ENCODE measurements at places on chromosomes 6 and 20.

DNA sequence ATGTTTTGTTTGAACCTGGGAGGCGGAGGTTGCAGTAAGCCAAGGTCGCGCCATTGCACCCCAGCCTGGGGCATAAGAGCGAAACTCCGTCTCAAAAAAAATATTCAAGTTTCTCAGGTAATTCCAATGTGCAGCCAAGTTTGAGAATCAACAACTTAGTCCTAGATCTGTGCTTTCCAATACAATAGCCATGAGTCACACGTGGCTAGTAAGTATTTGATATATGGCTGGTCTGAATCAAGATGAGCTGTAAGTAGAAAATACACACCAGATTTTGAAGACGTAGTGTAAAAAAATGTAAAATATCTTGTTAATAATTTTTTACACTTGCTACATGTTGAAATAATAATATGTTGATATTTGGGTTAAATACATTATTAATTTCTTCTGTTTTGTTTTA lies 35.0 kb upstream of the BTBD3 start:
- no peak for DNase-seq

- DNase-seq, result no peak
These were observed 128.2 kb upstream of the CDH4 start for GRCh38 chr20:61123751-61124368.

GRCh38 chr6:156688620-156688971 lies 88.6 kb upstream of the ARID1B start:
- no peak for DNase-seq

DNA sequence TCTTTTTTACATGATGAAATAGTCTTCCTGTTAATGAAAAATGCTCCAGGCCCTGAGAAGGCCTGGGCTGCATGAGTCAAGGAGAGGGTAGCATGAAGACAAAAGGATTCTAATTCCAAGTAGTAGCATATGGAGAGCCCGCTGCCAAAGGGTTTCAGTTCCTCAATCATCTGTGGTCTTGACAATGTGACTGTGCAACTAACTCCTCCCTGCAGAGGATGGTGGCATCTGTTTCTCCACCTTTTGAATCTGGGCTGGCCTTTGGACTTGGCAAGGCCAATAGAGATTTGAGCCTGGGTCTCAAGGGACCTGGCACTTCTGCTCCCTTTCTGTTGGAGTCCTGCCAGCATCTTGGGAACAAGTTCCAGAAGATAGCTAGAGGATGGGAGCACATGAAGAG lies 35.1 kb upstream of the ANKEF1 start:
- DNase-seq, result peak; percentile 75

DNA sequence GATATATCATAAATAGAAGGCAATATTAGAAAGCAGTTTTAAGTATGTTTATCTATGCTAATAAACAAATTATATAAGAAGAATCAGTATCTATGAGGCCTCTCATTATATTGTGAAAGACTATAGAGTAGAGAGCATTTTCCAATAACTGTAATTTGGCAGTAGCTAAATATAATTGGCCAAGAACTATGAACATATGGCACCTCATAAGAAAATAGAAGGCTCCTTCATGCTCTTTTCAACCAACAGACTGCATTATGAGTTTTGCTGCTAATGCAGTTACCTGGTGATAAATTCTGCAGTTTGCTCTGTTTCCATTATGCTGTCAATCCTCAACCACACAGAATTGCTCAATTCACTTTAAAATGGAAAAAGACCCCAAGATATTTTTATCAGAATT lies 221.1 kb downstream of the KHDC1L start:
- DNase-seq, result peak; percentile 58

DNA sequence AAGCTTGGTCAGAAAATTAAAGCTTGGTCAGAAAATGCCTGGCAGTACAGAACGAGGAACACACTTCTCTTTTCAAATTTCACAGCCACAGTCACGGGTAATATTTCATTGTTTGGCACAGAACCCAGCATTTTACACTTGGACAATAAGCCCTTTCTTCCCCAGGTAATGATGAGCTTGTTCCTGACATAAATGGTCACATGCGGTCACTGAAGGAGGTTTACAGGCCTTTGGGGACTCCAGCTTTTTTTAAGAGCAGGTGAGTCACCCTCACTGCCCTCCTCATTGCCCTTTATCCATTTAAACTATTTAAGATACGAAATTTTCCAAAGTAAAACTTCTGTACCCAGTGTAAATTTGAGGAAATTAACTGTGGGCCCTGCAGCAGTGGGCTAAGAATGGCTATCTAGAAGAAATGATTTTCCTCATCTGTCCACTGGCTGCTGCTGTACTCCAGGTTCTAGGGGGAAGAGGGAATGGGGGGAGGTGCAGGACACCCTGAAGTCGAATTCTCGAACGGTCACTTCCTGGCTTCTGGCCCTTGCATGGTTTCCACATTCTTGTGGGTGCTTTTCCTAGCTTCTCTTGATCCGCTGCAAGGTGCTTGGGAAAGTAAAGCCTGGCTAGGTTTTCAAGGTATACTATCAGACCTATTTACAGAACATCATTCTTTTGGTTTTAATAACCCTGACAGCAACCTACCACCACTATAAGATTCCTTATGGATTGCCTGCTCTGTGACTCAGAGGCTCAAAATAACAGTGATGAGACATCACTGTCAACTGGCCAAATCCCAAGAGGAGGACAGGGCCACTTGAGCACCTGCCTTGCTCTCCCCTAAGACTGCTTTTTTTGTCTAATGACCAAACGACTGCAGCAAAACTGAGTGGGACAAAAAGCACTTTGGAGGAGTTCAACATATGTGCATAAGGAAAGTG lies 75.8 kb downstream of the PREP start:
- DNase-seq, result peak; percentile 88

- DNase-seq, result no peak
These were observed 324.7 kb upstream of the CNR1 start for GRCh38 chr6:88490908-88491264.

DNA sequence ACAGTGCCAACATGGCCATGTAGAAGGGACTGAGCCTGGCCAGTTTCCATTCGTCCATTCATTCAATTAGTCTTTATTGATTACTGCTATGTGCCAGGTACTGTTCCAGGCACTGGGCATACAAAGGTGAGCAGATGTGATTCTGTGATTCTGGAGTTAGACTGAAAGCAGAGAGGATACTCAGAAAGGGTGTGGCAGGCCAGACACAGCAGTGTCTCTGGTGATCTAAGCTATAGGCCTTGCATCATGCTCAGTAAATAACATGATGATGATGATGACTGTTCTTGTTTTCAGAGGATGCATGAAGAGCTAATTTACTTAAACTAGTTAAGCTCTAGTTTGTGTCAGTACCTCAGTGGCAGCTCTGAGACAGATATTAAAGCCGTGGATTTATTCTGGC lies 31.4 kb upstream of the FUCA2 start:
- DNase-seq, result peak; percentile 79

DNA sequence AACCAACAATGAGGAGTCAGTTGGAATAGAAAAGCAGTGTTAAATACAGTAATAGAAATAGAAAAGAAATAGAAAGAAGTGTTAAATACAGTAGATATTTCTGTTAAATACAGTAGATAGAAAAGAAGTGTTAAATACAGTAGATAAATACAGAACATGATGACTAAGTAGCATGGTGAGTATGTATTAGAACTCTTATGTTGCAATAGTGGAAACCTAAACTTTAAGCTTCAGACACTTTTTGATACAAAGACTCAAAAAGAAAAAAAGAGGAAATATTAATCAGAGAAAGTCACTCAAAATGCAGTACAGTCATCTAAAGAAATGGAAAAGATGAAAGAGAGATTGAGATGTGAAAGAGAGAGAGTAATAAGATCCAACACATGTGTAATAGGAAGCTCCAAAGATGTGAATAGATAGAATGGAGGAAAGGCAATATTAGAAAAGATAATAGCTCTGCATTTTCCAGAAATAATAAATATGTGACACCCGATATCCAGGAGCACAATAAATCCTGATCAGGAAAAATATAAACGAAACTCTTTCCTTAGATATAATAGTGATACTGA lies 131.5 kb upstream of the KCNK16 start:
- DNase-seq, result no peak

DNA sequence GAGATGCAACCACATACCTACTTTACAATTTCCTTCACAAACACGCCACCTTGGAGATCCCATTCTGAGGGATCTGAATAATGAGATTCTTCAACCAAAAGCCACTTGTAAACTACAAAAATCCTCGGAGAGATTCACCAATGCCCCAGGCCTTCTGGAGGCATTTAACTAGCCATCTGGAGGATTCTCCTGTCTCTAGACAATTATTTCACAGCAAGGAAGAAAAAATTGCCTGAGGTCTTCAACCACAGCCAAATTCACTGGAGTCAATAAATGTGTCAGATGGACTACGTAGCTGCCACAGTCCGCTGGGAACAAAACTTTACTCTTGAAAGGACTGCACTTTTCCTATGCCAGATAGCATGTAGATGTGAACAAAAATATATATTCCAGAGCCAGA lies 19.0 kb upstream of the DCDC2 start:
- DNase-seq, result peak; percentile 88

DNA sequence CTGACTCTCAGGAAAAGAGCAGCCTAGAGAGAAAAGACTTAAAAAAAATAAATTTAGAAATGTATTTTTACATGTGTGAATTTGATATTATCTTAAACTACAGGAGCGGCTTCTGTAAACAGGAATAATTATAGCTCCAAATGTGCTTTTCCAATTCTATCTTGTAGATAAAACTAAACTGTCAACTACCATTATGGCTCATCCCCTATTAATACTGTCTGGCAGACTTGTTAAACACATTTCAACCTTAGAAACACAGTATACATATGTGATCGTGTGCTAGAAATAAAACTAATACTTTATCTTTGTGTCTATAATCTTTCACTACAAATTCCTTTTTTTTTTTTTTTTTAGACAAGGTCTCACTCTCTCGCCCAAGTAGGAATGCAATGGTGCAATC lies 75.8 kb downstream of the CNKSR3 start:
- DNase-seq, result no peak

GRCh38 chr6:165701564-165702354 lies 38.7 kb upstream of the PDE10A start:
- DNase-seq, result no peak

DNA sequence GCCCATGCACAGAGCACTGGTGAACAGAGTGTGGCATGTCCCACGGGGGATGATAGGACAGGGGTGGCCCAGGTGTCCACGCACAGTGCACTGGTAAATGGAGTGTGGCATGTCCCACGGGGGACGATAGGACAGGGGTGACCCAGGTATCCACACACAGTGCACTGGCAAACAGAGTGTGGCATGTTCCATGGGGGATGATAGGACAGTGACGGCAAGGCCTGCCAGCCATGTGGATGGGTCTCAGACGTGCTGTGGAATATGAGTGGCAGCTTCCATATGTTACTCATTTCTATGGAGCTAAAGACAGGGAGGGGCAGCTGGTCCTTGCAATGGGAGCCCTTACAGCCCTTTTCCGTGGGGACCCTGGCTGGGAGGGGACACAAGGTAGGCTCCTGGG lies 168.7 kb downstream of the CDH4 start:
- DNase-seq, result no peak

DNA sequence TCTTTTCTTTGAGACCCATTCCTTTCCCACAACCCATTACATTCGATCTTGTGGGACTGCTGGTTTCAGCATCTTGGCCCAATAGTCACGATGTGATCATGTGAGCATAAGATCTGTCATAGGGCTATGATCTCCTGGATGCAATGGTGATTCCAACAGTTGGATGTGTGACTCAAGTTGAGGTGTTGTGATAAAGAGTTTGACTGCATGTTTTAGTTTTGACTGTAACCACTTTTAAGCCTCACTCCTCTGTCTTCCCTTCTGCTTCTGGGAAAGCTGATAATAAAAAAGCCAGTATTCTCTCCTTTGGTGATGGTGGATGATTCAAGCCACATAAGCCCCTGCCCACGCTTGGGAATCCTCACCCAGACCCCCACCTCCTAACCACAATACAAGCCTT lies 117.0 kb upstream of the ASCC3 start:
- DNase-seq, result no peak

GRCh38 chr6:41780551-41781365 lies at the start of gene PRICKLE4:
Gene PRICKLE4, plus strand, starts transcription at chr6:41780782. Its CDS starts 2,692 bp downstream, at chr6:41783474.
- DNase-seq, result peak; percentile 50

GRCh38 chr6:21914121-21914973 lies 320.8 kb downstream of the SOX4 start:
- DNase-seq, result peak; percentile 63

DNA sequence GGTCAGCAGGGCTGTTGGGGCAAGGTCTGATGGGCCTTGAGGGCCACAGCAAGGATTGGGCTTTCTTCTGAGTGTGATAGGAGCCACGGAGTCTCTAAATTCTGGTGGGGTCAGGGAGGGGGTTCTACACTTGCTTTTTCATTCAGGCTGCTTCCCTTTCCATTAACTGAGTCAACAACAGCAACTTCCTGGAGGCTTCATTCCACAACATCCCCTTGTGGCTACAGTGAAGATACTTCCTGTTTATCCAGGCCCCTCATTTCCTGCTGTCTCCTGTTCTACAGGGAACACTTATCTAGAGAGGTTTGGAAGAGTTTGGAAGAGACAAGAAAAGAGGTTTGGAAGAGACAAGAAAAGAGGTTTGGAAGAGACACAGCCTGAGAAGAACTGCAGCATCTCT lies 144.8 kb upstream of the ENPP5 start:
- DNase-seq, result no peak

DNA sequence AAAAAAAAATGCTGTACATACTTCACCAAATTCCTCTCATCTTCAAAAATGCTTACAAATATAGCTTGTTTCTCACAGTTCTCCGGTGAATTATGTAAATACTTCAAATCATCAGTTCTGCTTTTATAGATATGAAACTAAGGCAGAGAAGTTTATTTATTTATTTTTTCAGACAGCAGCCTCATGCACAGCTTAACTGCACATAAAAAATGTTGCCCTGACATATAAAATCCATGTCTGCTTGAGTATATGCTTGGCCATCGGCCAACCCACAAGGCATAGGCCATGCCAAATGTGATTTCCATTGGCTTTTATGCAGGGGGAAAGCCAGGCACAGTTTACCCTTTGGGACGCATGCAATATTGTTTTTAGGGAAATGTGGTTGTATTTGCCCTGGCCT lies 57.3 kb upstream of the PHACTR2 start:
- DNase-seq, result peak; percentile 36

DNA sequence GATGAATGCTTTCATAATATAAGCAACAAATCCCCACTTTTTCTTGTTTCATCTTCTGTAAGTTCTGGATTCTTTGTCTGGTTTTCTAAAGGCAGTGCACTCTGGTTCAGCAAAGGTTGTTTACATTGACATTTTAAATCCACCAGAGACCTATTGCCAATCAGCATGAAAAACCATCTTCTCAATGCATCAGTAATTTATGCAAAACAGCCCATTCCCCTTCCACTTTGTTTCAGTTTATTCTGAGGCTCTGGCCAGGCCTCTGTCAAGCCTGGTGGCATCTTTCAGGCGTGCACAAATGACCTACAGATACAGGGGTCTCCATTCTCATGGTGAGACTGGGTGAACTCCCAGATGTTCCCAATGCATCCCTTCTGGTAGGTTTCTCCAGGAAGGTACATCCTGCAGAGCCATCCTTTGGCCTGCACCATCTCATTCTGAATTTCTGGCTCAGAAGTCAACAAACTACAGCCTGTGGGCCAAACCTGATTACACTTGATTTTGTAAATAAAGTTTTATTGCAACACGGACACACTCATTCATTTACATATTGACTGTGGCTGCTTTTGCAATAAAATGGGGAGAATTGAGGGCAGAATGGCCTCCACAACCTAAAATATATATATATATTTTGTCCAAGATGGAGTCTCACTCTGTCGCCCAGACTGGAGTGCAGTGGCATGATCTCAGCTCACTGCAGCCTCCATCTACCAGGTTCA lies 405.4 kb downstream of the PREX1 start:
- DNase-seq, result no peak

Data from NCI-H69 (cell line).